ENCODE measurements at places on chromosomes 16 and 17.

GRCh38 chr17:6374761-6375312 lies 60.1 kb downstream of the AIPL1 start:
- no peak for DNase-seq

- DNase-seq: no peak
Measured at GRCh38 chr17:8806926-8807550, 7.9 kb upstream of the MFSD6L start.

DNA sequence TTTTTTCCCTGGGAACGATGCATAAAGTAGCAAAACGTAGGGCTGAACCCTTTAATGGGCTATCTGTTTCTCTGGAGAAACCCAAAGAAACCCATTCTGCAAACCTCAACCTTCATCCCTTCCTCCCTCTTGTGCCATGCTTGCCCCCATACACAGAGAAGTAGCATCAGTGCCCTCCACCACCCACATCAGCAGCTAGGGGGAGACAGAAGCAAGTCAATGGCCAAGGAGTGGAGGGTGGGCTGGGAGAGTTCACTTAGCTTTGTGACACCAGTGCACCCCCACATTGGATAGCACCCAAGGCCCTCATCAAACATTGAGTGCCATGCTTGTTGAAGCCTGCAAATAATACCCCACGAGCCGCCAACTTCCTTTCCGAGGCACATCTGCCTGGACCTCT lies 282.4 kb downstream of the ABCC12 start:
- DNase-seq: no peak

DNA sequence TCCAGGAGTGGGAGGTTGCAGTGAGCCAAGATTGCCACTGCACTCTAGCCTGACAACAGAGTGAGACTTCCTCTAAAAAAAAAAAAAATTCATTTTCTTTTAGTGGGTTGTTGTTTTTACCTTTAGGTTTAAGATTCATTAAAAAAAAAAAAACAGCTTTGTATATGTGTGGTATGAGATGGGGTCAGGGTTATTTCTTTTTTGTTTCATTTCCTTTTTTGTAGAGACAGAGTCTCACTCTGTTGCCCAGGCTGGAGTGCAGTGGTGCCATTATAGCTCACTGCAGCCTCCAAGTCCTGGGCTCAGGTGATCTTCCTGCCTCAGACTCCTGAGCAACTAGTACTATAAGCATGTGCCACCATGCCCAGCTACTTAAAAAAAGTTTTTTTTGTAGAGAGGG lies 47.0 kb downstream of the BCAS3 start:
- DNase-seq: no peak

DNA sequence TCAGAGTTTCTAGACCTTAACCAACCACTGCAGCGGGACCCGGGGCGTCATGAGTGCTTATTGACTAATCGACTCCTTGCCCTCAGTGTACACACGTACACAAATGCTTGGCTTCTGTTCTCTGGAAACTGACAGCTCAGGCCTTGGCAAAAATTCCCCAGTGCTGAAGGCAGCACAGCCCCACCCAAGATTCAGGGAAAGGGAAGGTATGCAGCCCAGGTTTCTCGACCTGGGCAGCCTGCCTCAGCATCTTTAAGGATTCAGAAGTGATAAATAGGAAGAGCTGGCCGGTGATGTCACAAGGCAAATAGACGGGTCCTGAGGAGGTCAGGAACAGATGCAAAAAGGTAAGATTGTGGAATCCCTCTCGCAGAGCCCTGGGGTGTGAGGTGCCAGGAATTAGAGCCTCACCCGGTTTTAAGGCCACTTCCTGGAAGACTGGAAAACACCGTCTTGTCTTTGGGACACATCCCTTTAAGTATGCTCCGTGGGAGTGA lies 9.0 kb upstream of the CDH3 start:
- DNase-seq: no peak

DNA sequence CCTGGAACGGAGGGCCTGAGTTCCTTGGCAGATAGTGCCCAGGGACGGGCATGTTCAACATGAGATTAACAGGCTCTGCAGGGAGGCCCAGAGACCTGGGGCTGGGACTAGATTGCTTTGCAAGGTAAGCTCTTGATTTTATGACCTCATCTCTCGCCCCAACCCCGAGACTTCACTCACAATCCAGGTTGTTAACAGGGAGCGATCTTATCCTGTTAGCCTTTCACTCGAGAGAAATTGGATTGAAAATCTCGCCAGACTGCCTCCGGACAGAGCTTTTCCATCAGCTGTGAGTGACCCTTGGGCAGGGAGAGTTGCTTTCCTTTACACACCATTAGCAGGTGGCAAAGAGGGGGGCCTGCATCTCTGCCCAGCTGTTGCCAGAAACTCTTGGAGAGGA lies 521.7 kb upstream of the EEF2KMT start:
- DNase-seq: no peak

- DNase-seq: no peak
Measured at GRCh38 chr16:15749371-15749770, 99.3 kb downstream of the NDE1 start.

GRCh38 chr16:48899500-48899899 lies 289.5 kb upstream of the N4BP1 start:
- no peak for DNase-seq

- no peak for DNase-seq
Measured at GRCh38 chr17:1203967-1204291, 24.1 kb upstream of the ABR start.

DNA sequence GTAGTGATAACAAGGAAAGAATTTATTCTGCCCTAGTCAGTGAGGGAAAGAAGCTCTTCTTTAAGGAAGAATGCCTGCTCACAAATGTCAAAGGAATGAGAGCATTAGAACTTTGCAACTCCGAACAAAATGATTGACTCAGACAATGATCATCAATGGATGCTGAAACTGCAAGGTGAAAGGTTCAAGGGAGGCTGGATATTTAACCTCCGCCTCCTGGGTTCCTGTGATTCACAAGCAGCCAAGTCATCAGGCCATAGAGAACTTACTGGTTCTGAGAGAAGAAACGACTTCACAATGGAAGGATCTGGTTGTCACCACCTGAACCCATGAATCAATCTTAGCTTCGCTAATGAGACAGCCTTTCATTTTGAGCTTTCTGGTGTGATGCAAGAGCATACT lies 16.0 kb upstream of the SCNN1B start:
- peak; percentile 9 for DNase-seq

GRCh38 chr17:44053125-44053872 lies 13.2 kb downstream of the LSM12 start:
- no peak for DNase-seq

DNA sequence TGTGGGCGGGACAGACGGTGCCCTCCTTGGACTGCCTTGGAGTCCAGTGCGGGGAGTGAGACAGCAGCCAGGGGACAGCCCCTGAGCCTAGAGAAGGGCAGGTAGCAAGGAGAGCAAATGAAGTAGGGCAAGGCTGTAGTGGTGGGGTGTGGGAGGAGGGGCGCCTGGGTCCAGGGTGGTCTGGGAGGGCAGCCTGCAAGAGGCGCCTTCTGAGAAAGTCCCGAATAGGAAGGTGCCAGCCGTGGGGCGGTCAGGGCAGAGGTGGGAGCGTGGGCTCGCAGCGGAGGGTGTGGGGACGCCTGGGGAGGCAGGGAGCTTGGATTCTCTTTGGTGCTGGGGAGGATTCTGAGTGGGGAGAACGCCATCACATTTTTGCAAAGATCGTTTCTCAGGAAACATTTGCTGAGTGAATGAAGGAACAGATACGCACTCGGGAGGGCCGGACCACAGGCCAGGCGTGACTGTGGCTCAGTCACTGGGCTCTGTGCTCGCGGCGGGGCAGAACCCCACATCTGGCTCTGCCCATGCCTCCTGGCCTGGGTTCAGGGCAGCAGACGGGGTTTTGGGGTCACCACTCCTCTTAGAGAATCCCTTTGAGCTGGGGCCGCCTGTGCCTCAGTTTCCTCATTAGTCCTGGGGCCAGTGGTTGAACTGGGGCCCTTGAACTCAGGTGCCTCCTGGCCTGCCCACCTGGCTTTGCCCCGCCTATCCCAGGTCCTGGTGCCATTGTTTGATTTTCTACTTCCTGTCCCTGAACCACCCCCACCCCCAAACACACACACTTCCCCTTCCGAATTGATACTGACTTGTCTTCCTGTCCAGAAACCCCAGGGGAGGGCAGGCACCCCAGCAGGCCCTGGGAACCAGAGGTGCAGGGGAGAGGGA lies 4.2 kb downstream of the SNN start:
- no peak for DNase-seq

- no peak for DNase-seq
Measured at GRCh38 chr16:87115646-87116045, 201.5 kb downstream of the C16orf95 start.

- peak; percentile 82 for DNase-seq
Measured at GRCh38 chr16:66130296-66130905, 236.1 kb upstream of the CDH5 start.

GRCh38 chr17:79046916-79047280 lies 22.9 kb downstream of the C1QTNF1 start:
- DNase-seq: no peak

- DNase-seq: no peak
Measured at GRCh38 chr17:82670661-82671450, 22.6 kb upstream of the WDR45B start.

- no peak for DNase-seq
Measured at GRCh38 chr17:49928126-49928800, 40.7 kb upstream of the DLX4 start.

GRCh38 chr17:72204742-72205141 lies 83.9 kb downstream of the SOX9 start:
- DNase-seq: no peak

DNA sequence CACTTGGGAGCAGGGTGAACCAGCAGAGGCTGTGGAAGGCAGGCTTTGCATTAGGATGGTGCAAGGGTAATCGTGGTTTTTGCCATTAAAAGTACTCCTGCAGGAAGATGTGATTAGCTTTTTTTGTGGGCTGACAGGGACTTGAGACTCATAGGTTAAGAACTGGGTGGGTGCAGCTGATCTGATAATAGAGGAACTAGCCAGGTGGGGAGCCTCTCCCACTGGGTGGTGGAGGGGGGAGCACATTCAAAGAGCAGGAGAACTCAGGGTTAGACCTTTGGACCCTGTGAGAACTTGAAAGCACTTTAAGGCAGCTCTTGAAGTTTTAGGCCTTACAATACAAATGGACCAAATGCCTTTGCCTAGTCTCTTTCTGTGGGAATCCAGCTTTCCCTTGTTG lies 32.4 kb downstream of the CCL4 start:
- no peak for DNase-seq

- no peak for DNase-seq
Measured at GRCh38 chr16:81572386-81573144, 128.0 kb downstream of the CMIP start.

- no peak for DNase-seq
Measured at GRCh38 chr17:17541640-17542001, 45.4 kb upstream of the RASD1 start.

Measured in BJ (cell line).